ENCODE measurements at places on chromosomes 2 and 18.

- no peak for DNase-seq
Measured at GRCh38 chr2:106143495-106144215, 50.4 kb downstream of the UXS1 start.

GRCh38 chr18:58247363-58247834 lies 203.4 kb downstream of the NEDD4L start:
- no peak for DNase-seq

DNA sequence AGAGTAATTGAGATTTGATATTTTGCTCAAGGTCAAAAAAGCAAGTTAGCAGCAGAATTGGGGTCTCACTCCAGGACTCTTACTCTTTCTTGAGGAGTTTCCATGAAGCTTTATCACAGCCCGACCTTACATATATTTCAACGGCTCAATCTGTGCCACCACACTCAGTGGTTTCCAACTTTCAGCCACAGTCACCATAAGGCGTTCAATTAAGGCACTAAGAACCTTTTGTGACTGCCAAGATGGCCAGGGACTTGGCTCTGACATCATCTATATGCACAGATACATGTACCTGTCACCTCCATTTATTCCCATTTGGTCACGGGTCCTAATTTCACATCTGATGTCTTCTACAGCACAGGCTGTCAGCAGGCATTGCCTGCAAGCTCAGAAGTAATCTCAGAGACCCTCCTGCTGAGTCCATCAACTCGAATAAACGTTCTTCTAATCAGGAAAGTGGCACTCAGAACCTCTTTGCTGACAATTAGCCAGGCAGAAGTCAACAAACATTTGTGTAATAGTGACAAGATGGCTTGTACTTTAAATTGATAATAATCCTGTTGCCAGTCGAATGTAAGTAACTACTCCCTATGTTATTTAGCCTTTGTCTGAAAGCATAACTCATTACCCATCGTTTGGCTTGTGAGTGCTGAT lies 16.1 kb downstream of the DYTN start:
- DNase-seq, result no peak

DNA sequence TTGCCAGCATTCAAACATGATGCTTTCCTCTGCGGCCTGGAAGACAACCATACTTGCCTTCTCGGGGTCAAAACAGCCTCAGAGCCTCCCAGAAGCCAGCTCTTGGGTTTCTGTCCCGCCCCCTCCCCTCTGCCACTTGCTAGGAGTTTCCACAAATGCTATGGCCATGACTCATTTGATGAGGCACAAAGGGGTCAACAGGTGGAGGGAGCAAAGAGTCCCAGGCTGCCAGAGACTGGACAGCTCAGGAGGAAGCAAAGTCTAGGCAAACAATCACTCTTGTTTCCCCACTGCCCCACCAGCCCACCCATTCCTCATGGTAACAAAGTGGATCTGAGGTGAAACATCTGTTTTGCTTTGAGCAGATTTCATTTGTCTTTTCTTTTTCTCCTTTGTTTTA lies 551.1 kb downstream of the TNS1 start:
- DNase-seq, result no peak

DNA sequence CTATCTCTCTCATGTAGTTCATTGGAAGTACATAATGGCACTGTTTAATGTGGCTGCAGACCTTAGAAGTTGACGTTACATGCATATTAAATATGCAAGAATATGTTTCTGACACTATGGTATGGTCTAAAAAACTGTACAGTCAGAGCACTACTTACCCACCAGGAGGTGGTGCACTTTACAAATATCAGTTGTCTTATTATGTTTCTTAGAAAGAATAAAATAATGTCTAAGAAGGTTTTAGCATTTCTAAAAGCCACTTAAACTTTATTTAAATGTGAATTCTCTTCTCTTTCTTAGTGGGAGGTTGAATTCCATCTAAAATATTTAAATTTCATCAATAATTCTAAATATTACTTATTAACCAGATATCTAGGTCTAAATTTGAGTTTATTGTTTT lies 4.3 kb downstream of the TMEFF2 start:
- no peak for DNase-seq

DNA sequence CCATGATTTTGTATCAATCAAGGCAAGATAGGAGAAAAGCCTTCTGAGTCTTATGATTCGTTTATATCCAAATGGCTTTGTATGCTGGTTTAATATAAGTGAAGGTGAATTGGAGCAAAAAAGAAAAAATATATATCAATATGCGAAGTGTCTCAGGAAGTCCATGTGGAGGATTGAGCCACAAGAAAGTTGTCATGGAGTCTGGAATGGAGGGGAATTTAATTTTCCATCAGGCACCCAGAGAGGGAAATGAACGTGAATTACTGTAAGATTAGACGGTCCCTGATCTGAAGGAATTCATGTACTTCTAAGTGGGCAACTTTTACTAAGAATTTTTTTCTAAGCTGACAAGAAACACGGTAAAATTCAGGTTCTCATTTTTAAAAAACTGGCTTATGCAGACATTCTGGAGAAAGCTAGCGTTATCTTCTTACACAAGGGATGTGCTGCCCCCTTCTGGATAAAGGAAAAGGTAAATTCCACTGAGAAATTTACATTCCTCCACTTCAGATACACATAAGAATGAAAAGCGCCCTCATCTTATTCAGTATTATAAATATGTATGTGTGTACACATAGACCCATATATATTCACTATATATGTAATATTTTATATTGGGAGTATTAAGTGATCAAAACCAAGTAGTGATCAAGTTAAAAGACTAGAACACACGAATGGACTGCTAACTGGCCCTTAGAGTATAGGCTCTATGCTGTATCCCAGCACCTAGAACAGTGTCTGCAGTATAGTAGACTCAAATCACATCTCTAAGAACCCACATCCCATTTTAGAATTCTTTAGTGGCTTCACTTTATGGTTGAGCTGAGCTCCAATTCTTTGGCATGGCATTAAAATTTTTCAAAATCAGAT lies 289.0 kb upstream of the TFPI start:
- no peak for DNase-seq

Data from stimulated activated CD4-positive, alpha-beta T cell treated with anti-CD3 and anti-CD28 coated beads, Interleukin-1b, Interleukin-23, amount 100 ng/mL, for 24 hours (primary cell).